ENCODE measurements at places on chromosomes 3 and 15.

DNA sequence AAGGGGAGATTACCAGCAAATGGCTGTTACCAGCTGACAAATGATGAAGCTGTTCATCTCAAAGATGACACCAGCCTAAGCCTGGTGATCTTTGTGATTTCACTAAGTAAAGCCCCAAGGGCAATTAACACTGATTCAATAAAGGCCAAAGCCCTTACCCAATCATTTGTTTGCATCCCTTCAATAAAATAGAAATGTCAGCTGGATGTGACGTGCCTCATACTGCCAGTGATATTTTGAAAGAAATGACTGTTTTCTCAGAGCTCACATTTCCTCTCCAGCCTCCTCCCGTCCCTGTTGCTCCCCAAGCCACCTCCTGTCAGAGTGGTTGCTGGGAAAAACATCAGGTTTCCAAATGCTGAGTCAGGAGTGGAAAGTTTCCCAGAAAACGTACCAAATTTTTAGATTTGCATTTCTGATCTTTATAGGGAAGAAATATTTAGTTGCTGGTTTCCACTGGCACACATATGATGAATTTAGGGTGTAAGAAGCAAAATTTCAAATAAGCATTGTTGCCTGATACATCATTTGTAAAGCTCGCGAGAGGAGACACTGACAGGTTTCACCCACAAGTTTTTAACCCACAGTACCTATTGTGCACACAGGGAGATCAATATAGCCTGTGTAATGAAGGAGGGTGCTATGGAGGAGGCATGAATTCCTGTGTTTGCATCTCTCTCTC, 21.0 kb downstream of the C2CD4A start:
- no peak for DNase-seq

DNA sequence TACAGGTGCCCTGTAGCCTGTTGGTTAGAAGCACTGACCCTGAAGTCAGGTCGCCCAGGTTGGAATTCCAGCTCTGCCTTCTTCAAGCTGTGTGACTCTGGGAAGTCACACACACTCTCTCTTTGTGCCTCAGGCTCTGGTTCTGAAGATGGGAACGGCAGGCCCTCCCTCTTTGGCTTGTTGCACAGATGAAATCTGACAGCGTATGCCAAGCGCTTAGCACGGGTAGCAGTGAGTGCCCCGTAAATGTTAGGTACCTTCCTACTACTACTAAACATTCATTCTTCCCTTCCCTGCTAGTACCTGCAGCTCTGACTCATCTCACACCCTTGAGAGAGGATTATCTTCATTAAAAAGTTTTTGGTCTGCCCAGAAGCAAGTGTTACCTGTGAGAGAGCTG, 139.0 kb downstream of the PGPEP1L start:
- no peak for DNase-seq

DNA sequence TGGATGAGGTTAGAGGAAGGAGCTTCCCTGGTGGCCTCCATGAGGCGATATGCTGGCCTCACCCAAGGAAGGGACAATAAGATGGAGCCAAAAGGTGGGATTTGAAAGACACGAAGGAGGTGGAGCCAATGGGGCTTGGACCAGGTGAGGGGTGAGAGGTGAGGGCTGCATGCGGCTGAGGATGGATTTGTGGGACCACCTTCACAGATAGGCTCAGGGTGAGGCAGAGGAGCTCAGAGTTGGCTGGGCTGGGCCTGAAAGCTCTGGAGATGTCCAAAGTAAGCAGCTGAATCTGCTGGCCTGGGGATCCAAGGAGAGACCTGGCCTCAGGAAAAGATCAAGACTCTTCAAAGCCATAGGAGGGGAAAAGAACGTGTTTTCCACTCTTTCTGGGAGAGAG, 49.8 kb downstream of the EXOG start:
- no peak for DNase-seq

DNA sequence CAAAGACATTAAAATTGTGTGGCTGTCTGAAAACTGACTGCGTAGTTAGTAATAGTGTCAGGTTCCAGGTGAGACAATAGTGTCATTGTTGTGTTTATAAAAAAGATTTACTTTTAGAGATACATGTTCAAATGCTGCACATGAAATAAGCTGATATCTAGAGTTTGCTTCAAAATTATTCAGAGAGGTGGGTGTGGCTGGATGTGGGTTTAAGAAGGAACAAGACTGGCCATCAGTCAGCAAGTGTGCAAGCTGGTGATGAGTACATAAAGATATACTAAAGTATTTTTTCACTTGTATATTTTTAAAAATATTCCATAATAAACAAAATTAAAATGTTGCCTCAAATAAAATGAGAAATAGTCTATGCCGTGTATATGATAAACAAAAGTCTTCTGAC, 190.6 kb downstream of the ARRDC4 start:
- no peak for DNase-seq

DNA sequence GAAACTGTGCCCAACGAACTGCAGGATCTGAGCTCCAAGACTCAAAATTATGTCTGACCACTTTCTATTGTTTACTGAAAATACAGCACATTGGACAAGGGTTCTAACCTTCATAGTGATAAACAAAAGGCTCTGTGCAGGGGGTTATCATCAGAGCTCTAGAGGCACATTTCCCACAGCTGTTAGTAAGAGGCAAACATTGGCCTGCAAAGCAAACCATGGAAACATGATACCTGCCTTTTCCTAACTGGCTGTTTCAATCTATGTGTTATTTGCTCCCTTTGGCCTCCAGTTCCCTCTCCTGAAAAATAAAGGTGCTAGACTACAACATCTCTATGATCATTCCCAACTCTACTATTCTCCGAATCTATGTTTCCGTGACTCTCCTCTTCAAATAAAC, 159.7 kb upstream of the ARHGEF26 start:
- DNase-seq, result peak; percentile 18

- no peak for DNase-seq
Measured at GRCh38 chr3:172378439-172378838, 69.8 kb downstream of the GHSR start.

DNA sequence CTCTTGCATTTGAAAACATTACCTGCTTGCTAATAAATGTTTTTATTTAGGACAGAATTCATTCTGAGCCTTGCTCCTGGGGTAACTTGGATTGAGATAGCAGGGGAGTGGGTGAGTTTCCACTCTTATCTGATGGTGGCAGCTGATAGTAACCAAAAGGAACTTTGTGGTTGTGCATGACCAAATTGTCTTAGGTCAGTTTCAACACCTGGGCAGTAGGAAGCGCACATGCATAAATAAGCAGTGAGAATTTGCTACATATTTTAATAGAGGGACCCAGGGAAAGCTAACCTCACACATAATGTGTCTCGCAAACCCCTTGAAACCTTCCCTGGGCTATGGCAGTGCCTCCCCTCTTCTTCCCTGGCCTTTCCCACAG, 65.4 kb upstream of the XCR1 start:
- no peak for DNase-seq

GRCh38 chr3:184656458-184656828, 55.4 kb downstream of the MAGEF1 start:
- DNase-seq, result no peak

DNA sequence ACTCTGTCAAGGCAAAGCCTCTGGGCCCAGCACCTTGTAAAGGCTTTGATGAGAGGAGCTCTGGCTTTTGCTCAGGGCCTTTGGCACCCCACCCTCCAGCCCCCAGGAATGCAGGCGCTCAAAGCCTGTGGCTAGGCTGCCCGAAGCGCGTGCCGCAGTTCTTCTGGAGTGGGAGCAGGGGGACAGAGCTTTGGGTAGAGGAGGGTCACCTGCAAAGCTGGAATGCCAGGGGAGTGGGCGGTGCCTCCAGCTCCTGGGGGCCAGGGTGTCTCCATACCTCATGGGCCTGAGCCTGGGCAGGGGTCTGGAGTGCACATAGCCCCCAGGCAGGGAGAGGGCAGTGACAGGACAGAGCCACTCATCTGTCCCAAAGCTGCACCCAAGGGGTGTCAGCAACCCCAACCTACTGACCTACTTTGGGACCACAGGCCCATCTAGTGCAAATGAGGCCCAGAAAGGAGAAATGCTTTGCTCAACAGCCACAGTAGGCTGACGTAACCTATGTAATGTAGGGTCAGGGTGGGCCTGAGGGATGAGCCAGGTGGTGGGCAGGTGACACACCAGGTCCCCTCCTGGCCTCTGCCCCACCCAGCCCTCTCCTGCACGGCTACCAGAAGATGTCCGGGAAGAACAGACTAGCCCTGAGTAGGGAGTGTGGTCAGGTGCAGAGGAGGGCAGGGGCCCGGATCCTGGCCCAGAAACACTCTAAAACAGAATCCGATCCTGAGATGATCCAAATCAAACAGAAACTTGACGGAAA, 2.2 kb upstream of the CALML4 start:
- no peak for DNase-seq

DNA sequence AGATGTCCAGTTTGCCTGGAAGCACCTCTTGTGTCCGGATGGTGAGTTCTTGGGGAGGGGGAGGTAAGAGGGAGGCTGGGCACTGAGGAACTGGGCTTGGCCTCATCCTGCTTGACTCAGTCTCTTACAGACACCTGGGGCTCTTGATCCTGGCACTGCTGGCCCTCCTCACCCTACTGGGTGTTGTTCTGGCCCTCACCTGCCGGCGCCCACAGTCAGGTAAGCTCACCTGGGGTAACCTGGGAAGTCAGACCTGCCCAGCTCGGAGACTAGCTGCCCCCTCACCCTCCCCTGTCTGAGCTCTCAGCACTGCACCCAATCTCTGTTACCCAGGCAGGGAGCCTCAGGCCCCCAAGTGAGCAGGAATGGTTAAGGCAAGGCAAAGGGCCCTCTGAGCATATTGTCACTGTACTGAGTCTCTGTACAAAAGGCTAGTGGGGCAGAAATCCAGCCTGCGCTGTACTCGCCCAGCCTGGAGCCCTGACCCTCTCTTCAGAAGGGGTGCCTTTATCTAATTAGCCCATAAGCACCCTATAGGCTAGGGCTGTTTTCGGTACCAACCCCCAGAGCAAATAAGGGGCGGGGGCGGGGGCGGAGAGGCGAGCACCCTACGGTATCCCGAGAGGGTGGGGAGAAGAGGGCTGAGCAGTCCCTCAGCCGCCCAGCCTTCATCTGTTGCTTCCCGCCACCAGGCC, 2.2 kb upstream of the IL17RC start:
- DNase-seq, result peak; percentile 30

GRCh38 chr3:129441215-129441614, 1.2 kb downstream of the IFT122 start:
- DNase-seq, result no peak

DNA sequence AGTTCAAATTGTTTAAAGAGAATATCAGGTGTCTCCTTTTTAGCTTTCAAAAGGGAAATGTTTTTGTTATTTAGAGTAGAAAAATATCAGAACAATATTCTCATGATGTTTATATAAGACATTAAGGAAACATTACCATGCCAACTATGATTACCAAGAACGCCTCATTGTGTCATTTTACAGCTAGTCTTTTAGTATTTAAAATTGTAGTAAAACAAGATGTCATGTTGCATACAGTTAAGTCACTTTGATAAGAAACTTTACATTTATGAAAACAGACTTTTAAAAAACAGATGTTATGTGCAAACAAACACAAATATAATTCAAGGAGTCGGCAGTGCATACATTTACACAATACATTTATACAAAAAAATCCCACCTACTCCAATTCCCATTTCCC, 4.4 kb downstream of the PLSCR4 start:
- DNase-seq, result no peak

- no peak for DNase-seq
Measured at GRCh38 chr3:169044331-169045113, 619.0 kb downstream of the MECOM start.

- no peak for DNase-seq
Measured at GRCh38 chr3:157290766-157291165, 130.8 kb upstream of the CCNL1 start.

DNA sequence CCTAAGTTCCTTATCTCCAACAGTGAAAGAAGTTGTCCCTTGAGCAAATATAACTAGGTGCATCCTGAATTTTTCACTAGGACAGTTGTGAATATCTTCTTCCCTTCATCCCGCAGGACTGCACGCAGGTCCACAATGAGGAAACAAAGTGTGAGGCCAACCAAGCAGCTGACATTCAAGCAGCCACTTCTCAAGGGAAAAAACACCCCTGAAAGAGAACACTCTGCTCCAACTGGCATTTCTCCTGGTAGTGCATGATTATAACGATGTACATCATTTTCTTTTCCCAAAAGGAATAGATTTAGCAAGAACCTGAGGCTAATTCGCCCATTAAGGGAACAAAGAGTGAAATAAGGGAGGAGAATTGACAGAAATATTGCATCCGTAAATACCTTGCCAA, 74.5 kb downstream of the ANXA2 start:
- DNase-seq, result no peak

GRCh38 chr3:162742159-162742717, 1245.6 kb downstream of the OTOL1 start:
- no peak for DNase-seq

DNA sequence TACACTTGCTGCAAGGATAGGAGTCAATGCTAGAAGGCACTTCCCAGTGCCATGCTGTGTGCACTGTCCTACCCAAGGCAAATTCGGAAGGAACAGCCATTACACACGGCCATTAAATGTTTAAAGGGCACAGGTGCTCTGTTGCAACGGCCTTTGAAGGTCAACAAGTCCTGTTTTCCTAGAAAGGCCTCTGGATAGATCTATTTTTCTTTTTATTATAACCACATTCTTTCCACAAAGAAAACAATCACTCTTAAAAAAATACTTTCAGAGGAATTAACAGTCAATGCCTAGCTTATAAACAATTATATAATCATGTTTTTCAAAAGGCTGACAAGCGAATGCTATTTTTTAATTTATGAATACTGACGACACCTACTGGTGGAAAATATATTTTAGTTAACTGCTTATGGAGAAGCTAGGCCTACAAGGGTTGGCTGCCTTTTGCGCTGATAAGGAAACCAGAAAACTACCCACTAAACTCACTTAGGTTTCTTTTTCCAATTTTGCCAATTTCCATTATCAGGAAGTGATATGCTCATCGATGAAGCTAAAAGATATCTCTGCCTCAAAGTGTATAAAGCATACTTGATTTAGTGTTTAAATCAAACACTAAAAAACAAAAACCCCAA, 2.4 kb downstream of the ARHGEF3 start:
- peak; percentile 48 for DNase-seq

GRCh38 chr3:40713306-40713705, 188.5 kb downstream of the ZNF621 start:
- no peak for DNase-seq

- no peak for DNase-seq
Measured at GRCh38 chr3:65182085-65182484, 494.3 kb upstream of the ADAMTS9 start.

DNA sequence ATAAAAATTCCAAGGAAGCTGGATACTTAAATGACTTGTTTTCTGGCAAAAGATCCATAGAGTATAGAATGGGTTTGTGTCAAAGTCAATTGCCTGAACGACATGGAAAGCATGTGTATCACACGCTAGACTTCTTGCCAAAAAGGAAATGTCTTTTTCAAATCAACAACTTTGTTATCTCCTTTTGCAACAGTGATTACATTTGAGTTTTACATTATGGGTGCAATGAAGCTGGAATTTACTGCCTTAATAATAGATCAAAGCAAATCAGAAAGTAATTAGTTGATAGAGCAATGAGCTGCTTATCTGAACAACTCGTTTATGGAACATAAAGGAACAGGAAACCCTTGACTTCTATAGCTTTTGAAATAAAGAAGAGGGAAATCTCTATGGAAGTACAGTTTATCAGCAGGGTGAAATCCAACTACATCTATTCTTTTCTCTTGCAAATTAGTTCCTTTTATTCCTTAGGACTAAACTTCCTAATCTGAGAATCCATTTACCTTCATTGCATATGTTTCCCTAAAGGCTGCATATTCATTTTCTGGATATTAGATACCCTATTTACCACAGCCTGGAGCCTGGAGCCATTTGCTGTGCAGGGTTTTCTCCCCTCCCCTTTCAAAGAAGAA, 415.1 kb upstream of the NECTIN3 start:
- no peak for DNase-seq
